RWPE2 (cell line): ENCODE measurements at places on chromosomes 2 and 18.

- no peak for DNase-seq
Measured at GRCh38 chr2:234218266-234219045, 168.0 kb downstream of the SPP2 start.

- DNase-seq, result no peak
Measured at GRCh38 chr2:145741636-145742035, 1221.7 kb upstream of the ZEB2 start.

DNA sequence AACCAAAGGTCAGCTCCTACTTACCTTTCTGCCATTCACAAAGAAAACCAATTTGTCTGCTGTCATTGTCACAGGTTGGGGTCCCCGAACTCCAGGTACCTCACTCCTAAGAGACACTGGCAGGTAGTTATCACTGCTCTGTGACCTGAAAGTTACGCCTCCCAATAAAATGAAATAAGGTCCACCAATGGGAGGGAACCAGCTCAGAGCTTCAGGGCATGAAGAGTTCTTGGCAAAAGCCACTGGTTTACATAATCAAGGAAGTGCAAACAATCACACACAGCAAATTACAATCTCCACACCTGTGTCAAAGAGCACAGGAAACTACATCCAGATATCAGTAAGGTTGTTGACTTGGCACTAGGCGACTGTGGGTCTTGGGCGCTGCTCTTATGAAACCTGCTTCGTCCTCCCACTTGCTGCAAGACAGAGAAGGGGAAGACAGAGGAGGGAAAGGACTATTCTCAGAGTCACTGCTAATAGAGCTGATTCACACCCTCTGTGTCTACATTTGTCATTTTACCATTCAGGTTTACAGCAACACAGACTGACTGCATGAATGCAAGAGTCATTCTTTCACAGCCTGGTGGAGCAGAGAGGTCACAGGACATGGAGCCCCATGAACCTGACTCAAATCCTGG, at the start of gene XDH:
Gene XDH, minus strand, starts transcription at position 142 of the 641 bp plus-strand sequence. Its CDS starts 76 bp downstream, at position 66.
- no peak for DNase-seq

GRCh38 chr2:29196792-29197788, 81.9 kb downstream of the CLIP4 start:
- DNase-seq, result no peak

GRCh38 chr18:21134895-21135294, 23.3 kb upstream of the ROCK1 start:
- no peak for DNase-seq

DNA sequence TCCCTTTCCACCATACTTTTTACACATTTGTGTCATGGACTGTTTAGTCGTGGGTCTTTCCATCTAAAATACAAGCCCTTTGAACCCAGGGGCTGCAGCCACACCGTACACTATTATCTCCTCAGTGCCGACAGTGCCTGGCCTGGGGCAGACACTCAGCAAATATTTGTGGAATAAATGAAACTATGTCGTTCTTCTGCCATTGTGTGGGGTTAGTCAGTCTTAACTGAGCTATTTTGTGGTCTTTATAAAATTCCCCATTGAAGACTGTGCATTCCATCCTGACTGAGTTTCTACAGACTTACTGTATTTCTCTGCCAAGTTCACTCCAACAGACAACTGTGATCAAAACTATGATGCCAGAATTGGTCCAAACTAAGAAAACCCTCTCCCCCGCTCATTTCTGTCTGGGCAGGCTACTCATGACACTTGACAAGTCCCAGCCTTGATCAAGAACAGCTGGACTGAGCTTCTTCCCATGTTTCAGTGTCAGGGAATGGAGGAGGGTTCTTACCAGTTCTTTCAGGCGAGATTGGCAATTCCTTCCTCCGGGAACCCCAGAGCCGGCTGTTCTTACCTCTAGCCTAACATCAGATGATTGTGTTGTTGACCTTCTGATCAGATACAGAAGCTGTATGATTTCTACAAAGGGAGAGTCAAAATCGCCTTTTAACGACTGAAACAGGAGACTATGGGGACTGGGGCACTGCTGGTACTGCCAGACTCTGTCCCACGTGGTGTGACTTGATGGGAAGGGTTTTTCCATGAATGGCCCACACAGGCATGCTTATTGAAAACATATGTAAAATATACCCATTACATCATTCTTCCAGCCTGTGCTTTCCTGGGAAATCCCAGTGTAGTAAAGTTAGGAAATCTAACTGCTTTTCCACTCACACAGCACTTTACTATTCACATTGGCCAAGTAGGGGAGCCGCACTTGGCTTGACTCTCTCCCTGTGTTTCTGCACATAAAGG, 77.4 kb upstream of the NPAS2 start:
- no peak for DNase-seq

DNA sequence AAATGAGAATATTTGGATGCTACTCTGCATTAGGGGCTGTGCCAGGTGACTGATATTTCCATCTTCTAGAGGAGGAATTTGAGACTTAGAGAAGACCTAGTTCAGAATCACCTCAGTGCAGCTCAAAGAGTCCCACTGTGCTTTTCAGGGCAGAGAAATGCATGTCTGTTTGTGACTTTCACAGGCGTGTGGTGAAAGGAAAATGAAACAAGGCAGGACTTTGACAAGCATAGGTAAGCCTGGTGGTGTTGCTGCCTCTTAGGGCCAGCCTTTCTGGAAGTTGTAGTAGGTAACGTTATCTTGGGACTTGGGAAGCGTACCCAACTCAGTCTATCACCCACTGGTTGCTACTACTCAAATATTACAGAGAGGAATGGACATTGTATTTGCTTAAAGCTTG, 2.6 kb downstream of the GPR39 start:
- DNase-seq, result no peak

GRCh38 chr2:42754776-42755140, 9.2 kb downstream of the OXER1 start:
- no peak for DNase-seq

DNA sequence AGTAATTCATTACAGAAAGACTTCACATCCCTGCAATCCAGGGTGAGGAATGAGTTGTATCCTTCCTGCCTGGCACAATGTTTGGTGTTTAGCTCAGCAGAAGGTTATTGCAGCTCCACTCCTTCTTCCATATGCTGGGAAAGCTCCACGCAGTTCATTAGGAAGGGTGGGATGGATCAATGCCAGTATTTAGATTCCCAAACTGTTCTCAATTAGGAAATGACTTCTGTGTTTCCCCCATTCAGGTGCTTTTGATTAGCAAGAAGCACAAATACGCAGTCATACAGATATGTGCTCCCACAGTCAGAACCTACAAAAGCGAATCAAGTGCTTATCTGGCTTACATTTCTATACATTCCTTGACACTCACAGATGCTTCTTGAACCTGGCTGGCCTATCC, 340.6 kb downstream of the NYAP2 start:
- no peak for DNase-seq

DNA sequence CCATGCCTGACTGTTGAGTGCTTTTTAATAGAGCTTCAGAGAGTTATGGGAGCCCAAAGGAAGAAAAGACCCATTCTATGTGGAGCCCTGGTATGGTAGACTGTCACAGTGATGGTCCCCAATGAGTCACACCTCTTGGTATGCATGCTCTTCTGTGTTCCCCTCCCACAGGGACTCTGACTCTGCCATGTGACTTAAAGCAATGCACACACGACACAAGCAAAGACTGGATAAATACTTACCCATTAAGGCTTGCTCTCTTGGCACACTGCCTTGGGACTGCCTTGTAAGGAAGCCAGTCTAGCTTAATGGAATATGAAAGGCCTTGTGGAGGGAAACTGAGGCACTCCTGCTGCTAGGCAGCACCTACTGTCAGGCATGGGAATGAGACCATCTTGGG, 16.7 kb upstream of the DTNB start:
- no peak for DNase-seq

GRCh38 chr2:85181844-85182456, 48.8 kb downstream of the TCF7L1 start:
- DNase-seq, result no peak

GRCh38 chr2:135945526-135945925, 39.9 kb downstream of the DARS1 start:
- no peak for DNase-seq

DNA sequence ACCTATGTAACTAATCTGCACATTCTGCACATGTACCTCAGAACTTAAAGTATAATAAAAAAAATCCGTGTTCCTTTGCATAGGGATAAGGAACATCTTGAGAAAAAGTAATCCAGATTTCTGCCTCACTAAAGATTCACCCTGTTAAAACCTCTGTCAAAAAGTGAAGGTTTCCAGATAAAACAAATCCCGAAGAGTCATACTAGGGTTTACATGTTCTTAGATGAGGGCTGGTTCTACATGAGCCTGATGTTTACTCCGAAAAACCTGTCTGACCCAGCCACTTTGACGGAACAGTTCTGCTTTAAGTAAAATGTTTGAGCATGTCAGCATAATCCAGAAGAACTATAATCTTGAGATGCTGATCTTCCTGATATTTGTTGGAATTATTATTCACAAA, 515.6 kb upstream of the SLC8A1 start:
- no peak for DNase-seq

- no peak for DNase-seq
Measured at GRCh38 chr18:76979111-76979751, 153.4 kb downstream of the MBP start.

- no peak for DNase-seq
Measured at GRCh38 chr2:224432003-224432579, 30.2 kb upstream of the FAM124B start.

- DNase-seq, result no peak
Measured at GRCh38 chr2:45889053-45889452, 237.6 kb downstream of the PRKCE start.

- no peak for DNase-seq
Measured at GRCh38 chr18:35345950-35346349, 1.7 kb upstream of the ZNF24 start.

DNA sequence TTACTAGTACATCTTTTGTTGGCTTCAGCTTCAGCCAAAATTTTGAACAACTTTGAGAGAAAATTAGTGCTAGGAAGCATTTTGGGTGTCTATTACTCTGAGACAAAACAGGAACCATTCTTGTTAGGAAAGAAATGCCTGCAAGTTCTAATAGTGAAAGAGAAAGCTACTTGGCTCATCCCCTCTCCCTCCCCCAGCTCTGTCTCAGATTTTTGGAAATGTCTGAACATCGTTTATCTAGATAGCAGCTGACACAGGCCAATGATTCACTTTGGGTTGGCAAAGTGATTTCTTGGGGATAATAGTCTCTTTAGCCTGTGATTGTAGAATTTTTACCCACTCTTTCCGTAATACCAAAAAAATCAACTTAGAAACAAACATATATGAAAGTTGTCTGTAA, 42.3 kb upstream of the PTPRM start:
- DNase-seq, result no peak

- no peak for DNase-seq
Measured at GRCh38 chr18:5075297-5075696, 121.8 kb downstream of the AKAIN1 start.

DNA sequence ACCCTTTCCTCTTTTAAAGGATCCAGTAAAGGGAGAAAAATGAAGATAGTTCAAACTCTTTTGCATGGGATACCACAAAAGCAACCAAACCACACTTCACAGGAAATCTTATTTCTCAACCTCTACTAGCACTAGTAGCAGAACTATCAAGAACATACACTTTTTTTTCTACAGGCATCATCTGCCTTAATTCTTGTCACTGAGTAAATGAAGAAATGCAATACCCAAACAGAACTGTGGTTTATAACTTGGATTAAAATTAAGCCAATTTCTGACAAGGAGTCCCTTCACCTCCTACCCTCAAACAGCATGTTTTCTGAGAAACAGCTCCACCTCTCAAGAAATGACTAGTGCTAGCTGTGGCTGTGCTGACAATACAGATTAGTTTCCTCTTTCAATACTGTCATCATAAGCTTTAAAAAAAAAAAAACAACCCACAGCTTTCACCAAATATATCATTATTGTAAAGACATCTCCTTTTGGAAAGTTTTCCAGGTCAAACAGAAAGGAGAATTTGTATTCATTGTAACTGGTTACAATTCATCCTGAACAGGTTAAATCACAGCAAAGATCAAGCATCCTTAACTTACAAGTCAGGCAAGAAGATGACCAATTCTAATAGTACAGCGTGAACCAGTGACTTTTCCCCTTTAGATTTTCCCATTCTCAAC, 44.4 kb downstream of the PTPN2 start:
- DNase-seq, result no peak

DNA sequence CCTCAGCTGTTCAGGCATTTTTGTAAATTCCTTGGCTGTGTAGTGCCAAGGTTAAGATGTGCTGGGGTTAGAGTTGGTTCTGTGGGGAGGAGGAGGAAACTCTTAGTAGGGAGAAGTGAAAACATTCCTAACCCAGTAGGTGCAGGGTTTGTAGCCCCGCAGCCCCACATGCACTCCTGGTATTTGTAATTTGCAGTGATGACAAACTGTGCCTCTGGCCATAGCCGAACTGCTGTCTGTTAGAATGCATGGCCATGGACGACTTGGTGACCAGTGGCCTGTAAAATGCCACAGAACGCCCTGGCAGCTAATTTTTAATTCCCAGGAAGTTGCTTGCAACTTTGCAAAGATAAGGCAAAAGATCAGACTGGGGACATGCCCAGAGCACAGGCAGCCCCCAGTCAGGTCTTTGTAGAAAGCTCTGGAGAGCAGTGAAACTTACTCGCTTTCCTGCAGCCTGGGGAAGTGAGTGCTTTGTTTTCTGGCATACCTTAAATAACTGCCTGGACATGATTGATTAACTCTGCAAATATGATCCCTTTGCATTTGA, 38.4 kb downstream of the LYPD6B start:
- no peak for DNase-seq

- no peak for DNase-seq
Measured at GRCh38 chr18:48991319-48991660, 40.5 kb upstream of the SMAD7 start.

DNA sequence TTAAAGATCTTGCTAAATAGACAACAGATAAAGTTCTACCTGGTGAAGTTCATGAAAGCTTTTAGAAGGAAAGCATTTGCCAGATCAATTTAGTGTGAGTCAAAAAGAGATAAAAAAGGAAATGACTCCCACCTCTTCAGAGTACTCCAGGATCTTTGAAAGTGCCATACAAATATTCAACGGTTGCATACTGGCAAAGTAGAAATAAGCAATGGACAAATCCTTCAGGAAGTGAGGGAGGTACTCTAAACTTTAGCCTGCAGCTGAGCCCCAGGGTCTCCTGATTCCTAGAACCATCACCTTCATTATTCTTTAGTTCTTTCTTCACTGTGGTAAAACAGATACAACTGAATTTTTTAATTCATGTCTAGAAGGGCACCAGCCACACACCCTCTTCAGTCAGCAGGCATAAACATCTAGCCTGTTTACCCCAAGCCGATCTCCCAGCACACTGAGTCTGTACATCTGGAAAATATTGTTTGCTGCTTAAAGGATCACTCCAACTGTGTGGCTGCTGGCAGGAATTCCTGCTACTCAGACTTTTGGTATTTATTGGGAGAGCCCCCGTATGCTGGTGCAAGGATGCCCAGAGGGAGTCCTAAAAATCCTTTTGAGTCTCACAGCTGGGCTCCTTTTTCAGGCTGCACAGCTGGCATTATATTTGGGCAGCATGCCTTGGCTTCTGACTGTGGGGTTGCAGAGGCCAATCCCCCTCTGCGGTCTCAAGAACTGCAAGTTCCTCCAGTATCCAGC, 72.3 kb upstream of the SESTD1 start:
- DNase-seq, result no peak

- DNase-seq, result no peak
Measured at GRCh38 chr2:217900780-217901360, 101.9 kb downstream of the TNS1 start.
